Spleen (tissue), 13 donors: ENCODE measurements at places on chromosomes 16 and 17.

DNA sequence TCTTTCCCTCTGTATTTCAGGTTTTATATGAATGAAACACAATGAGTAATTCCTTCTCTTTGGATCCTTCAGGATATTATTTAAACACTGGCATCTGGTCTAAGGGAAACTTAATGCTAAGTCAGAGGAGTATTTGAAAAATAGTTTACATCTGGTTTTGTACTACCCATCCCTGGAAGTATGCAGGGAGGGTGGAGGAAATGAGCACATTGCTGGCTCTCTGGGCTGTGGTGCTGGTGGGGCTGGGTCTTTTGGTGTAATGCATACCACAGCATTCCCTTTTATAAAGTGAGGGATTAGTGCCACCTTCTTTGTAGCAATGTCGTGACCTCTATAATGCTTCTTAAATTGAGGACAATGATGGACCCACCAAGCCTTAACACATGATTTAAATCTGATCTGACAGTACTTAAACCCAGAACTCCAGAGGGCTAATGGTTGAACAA lies 105.5 kb upstream of the AXIN2 start:
- DNase-seq = no peak

DNA sequence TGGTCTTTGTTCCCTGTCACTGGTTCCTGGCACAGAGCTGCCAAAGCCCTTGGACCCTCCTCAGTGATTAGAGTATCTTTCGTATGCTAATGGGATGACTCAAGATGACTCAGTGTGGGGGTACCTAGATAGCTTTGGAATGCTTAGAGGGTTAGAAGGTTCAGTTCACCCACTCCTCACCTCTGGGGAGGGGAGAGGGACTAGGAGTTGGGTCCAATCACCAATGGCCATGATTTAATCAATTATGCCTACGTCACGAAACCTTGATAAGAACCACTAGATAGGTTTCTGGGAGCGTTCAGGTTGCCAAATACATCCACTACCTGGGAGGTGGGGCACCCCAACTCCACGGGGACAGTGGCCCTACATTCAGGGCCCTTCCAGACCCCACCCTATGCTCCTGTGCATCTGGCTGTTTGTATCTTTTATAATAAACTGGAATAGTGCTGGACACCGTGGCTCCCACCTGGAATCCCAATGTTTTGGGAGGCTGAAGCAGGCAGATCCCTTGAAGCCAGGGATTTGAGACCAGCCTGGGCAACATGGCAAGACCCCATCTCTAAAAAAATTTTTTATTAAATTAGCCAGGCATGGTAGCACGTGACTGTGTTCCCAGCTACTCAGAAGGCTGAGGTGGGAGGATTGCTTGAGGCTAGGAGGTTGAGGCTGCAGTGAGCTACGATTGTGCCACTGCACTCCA lies 29.2 kb upstream of the LITAF start:
- no peak for DNase-seq

- peak; percentile 92 for DNase-seq
Measured at GRCh38 chr16:28192806-28193529, 18.8 kb downstream of the XPO6 start.

GRCh38 chr17:51718983-51719382 lies 439.5 kb downstream of the CA10 start:
- no peak for DNase-seq

GRCh38 chr17:80941171-80941570 lies 50.5 kb upstream of the CHMP6 start:
- peak; percentile 62 for DNase-seq

DNA sequence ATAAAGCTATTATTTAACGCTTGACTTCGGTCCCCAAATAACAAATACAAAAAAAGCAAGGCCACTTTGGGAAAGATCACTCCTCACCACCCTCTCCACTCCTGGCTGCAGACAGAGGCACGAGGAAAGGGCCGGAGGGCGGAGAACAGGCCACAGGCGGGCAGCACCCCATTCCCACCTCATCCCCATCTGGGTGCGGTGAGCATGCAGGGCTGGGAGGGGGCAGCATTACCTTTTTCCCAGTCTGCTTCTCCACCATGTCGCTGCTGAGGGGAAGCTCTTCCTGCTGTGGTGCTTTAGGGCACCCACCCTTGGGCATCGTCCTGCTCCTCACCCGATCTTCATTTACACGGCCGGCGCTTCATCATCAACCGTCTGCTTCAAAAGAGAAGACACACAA lies 99.2 kb downstream of the ZNF778 start:
- peak; percentile 67 for DNase-seq

- no peak for DNase-seq
Measured at GRCh38 chr16:47449788-47450187, 11.1 kb downstream of the ITFG1 start.

DNA sequence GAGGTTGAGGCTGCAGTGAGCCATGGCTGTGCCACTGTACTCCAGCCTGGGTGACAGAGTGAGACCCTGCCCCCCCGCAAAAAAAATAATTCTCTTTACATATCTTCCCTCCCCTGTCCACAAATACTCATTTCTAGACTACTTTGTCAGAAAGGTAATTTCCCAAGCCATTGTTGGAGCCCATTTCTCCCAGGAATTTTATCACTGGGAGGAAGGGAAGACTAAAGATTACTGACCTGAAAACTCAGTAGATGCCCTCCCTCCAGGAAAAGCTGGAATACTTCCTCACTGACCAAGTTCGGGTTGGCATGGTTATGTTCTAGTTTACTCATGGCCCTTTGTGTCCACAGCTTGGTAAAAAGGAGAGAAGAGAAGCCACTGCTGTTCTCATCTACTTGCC lies 4.1 kb downstream of the CALCOCO2 start:
- DNase-seq = no peak

DNA sequence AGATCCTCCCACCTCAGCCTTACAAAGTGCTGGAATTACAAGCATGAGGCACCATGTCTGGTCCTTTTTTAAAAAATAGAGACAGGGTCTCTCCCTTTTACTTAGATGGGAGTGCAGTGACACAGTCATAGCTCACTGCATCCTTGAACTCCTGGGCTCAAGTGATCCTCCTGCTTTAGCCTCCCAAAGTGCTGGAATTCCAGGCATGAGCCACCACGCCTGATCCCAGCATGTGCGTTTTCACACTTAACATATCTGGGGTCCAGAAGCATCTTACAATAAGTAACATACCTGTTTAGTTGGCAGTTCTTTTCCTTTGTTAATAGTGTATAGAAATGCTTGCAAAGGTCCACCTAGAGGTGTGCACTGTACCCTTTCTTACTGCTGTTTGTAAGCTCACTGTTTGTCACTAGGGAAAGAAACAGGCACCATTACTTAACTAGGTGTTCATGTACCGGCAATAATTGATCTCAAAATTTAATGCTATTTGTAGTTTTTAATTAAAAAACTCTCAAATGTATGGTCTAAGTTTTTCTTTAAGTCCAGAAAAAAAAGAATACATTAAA lies 221.7 kb downstream of the RPTOR start:
- no peak for DNase-seq

GRCh38 chr17:81021531-81022343 lies 13.2 kb upstream of the BAIAP2 start:
- no peak for DNase-seq

- no peak for DNase-seq
Measured at GRCh38 chr17:20998571-20999043, 44.2 kb downstream of the USP22 start.

DNA sequence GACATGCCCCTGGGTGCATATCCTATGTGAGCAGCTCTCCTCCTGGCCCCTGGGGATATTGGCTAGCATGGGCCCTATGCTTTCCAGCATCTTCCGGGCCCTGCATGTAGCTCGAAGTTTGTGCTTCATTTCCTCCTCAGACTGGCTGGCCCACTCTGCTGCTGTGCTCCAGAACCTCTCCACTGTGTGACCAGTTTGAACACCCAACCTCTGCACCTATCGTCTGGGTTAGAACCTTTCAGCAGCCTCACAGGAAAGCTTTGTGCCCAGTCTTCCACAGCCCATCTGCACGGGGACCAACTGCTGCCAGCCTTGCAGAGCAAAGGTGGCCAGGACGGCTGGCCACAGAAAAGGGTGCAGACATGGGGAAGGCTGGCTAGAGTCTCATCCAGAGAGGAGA lies 10.2 kb upstream of the CLEC18B start:
- DNase-seq = no peak

- DNase-seq = no peak
Measured at GRCh38 chr16:46807336-46807735, 23.6 kb downstream of the C16orf87 start.

GRCh38 chr17:81898029-81898866 lies 3.8 kb upstream of the NPB start:
- no peak for DNase-seq

- DNase-seq = no peak
Measured at GRCh38 chr16:12238598-12238997, 262.1 kb downstream of the SNX29 start.

GRCh38 chr17:79214940-79215604 lies 140.4 kb downstream of the ENGASE start:
- DNase-seq = no peak

GRCh38 chr16:1107141-1107540 lies 11.1 kb upstream of the C1QTNF8 start:
- no peak for DNase-seq

- DNase-seq = no peak
Measured at GRCh38 chr16:24943471-24943870, 71.7 kb downstream of the ARHGAP17 start.

DNA sequence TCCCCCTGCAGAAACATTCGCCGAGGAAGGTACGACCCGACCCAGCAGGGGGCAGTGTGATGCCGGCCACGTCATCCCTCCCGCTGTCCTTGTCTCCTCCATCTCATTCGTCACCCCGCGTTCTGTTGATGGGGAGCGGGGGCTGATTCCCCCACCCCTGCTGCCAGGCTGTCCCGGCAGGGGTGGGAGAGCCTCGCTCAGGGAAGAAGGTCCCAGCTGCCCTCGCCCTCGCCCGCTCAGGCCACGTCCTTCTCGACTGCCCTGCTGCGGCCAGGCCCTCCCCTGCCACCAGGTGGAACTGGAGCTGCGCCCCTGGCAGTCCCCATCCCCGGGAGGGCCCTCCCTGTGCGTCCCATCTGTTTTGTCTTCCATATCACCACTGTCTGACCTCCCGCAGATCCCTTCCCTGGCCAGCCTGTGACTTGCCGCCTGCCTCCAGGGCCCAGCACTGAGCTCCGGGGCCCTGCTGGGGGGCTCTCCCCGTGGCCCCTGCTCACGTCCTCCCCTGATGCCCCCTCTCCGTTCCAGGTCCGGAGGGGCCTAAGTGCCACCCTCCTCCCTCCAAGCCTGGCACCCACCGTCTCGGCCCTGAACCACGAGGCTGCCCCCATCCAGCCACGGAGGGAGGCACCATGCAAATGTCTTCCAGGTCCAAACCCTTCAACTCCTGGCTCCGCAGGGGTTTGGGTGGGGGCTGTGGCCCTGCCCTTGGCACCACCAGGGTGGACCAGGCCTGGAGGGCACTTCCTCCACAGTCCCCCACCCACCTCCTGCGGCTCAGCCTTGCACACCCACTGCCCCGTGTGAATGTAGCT lies 20.6 kb downstream of the ADAM11 start:
- peak; percentile 93 for DNase-seq

- DNase-seq = peak; percentile 27
Measured at GRCh38 chr17:45345246-45345553, 28.4 kb upstream of the MAP3K14 start.

GRCh38 chr16:27406511-27407128 lies 4.6 kb downstream of the IL21R start:
- DNase-seq = no peak

DNA sequence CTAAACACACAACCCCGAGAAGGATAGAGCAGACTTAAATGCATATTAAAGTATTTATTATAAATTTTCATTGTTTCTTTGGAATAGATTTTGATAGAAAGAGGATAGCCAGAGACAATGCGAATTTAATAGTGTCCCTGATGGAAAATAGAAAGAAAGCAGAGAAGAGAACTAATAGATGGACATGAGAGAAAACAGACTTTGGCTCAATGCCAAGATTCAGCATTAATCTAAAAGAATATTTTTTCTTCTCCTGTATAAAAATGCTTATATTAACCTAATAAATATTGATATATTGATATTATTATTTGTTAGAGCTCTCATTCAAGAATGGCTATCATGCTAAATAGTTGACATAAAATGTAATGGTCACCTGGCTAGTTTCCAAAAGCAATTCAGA lies 173.4 kb downstream of the KIF2B start:
- no peak for DNase-seq

DNA sequence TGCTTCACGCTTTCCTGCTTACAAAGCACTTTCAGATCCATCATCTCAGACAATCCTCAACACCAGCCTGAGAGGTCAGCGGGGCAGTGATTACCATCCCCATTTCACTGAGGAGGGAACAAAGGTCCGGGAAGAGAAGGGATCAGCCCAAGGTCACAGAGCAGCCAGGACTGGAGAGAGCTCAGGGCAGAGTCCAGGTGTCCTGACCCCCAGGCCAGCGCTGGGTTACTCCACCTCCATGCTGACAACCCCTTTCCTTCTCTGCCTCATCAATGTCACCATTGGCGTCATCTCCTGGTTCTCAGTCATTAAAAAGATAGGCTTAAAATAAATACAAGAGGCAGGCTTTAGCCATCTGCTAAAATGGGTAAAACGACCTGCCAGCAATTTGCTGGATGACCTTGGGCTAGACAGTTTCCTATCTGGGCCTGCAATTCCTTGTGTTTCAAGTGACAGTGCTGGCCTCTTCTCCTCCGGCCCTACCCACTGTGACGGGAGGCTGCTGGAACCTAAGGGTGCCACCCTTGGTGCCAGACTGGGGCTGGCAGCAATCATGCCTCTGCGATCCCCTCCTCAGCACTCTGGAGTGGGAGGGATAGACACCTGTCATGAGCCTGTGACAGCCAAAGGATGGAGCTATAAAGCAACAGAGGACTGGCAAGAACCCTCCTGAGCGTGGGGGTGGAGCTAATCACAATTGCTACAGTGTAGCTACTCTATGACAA lies 79.5 kb upstream of the CCL1 start:
- DNase-seq = no peak

- no peak for DNase-seq
Measured at GRCh38 chr16:67378642-67379041, 14.7 kb downstream of the TPPP3 start.

GRCh38 chr17:19024101-19025078 lies 19.8 kb upstream of the FAM83G start:
- peak; percentile 63 for DNase-seq

GRCh38 chr17:39729280-39729851 lies 966 bp downstream of the MIEN1 start:
- DNase-seq = no peak
